NCI-H226 (cell line): ENCODE measurements at places on chromosomes 3 and 15.

DNA sequence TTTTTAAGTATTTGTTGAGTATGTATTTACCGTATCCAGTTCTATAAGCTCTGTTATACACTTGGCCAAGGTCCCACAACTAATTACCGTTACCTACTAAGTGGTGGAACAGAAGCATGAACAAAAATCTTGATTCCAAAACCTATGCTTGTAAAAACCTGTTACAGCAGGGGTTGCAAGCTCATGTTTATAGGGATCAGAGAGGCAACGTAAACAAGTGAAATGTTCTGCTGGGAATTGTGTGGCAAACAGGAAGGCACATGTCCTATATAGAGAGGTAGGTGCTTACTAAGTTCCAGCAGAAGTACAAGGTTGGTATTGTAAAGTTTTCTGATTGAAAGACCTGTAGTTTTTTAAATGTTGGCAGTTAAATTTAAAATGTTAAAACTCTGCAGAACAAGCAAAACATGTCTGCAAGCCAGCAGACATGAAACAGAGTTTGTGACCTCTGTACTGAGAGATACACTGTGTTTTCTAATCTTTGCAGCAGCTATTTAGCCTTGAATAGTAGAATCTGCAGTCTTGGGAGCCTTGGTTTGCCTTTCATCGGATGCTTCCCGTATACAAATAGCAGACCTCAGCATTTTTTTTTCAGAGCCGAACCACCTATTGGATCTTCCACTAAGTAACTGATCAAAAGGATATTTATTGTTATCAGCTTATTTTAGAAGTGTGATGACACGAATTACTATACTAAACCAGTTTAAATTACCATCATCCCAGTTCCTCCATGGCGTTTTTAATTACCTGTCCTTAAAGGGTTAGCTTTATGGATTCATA lies 11.4 kb downstream of the IREB2 start:
- DNase-seq = no peak

DNA sequence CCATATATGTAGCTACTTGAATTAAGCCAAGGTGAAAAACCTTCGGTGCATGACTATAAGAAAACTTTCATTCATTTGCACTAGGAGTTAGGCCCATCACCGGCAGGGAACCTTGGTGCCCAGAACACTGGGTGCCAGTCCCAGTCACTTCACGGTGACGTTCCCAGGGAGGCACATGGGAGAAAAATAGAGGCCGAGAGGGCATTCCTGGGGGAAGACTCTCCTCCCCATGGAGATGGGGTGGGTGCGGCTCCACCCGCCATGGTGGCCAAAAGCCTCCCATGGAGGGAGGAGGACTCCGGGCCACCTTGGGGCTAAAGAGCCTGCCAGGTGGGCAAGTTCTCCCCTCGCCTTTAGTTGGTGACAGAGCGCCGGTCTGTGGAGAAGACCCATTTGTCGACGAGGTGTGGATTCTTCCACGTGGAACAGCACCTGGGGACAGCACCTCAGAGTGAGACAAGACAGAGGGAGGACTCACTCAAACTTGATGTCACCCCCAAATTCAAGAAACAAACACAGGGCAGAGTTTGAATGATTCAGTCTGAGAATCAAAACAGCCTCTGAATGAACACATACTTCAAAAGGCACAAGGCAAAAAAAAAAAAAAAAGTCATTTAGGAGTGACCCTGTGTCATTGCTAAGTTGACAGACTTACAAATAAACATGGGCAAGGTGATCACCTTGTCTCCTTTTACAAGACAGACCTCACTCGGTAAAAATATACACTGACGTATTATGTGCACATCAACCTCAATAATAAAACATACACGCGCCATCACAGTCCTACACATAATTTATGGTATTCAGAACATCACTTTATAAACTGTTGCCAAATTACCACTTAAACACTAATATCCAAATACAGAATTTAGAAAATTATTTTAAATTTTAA lies 38.6 kb downstream of the ZXDC start:
- no peak for DNase-seq

GRCh38 chr3:144660186-144660585 lies 688.6 kb downstream of the DIPK2A start:
- DNase-seq = no peak

DNA sequence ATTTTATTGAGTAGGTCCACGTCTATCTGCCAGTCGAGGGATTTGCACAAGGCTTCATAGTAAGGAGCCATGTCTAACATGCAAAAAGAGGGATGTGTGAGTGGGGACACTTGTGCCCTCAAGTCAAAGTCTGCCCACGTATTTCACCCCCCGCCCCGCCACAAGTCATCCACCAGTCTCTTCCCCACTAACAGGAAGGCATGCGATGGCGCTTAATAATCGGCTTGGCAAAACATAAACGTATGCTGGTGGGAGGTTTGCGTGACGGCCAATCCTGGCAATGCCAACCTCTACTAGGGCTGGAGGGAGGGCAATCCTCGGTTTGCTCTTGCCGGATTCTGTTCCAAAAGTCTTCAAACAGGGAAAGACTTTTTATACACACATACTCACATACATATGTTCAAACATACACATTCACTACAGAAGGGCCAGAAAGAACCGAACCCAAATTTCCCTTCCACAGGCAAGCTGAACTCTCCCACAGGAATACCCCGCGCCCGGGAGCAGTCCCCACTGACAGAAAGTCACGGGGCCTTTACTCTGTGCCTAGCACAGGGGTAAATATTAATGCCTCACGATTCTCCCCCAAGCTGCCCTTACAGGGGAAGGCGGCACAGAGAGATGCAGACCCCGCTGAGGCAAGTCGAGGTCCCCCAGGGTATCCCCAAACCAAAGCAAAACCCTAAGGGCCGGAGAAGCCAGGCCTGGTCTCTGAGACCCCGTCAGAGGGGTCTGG lies 675 bp downstream of the PSMD6 start:
- no peak for DNase-seq

DNA sequence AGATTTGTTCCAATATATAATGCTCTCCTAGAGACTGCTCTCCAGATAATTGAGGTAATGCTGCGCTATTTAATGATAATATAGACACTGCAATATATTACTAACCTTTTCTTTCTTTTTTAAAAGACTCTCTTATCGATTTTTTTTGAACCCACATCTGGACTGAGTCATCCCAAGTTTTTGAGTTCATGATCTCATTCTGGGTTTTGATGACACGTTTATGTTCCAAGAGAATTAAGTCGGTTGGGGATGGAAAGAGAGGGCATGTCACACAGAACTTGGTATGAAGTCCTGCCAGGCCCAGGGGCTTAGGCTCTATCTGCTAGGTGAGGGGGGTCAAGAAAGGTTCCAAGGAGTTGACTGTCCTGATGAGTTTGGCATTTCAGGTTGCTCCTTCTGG lies 431.1 kb downstream of the MFSD1 start:
- DNase-seq = no peak

DNA sequence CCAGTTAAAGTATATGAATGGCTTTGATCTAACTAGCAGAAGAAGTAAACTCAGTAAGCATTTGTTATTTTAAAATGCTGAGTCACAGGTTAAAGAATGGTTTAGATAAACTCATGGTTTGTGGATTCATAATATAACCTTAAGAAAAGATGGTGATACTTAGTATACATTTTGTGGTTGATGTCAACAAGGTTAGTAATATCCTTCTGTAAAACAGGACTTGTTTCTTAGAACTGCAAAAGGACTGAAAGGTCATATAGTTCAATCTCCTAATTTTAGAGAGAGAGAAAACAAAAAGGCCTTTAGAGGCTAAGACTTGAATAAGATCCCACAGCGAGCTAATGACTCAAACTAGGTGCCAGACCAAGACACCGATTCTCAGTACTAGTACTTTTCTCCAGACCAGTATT lies 50.0 kb downstream of the STRIT1 start:
- DNase-seq = no peak

DNA sequence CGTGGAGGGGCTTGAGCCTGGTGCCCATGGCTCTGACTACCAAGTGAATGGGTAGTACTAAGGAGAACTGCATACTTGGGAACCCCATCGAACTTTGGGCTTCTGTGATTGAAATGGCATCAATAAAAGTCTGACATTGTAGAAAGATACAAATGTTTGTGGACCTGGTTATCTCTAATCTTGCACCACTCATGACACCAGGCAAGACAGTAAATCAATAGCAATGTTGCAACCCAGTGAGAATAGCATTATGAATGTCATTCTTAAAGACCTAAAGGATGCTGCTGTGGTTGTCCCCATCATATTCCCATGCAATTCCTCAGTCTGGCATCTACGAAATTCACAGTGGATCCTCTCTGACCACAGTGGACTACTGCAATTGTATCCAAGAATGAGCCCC lies 233.6 kb upstream of the LYSMD4 start:
- no peak for DNase-seq

DNA sequence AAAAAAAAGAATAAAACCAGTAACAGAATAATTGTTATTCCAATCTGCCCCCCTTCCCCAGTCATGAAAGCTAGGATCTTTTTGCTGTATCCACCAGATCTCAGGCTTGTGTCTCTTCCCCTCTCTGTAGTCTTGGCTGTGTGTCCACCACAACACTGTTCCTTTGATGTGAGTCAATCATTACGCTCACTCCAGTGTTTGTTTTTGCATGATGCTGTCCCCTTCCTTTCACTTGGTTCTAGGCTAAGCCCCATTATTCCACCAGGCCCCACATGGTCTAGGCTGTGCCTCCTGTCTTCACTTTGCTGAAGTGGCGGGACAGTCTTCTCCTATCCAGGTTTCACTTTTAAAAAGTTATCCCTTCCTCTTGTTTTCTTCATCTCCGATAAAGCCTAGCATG lies 13.6 kb downstream of the ACKR2 start:
- DNase-seq = no peak

DNA sequence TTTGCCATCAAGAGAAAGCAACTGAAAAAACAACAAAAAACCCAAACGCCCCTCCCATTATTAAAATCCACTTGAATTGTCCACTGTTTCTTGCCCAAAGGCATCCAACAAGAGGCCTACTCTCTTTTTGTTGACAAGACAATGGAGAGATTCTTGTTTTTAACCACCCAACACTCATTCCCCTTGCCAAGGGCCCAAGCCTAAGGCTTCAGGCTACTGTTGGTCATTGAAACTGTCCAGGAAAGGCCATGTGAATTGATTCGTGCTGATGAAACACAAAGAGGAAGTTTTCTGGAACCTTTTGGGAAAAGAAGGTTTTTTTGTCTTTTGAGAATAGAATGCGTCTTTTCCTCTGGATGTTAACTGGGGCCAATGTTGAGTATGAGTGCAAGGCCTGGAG lies 157.4 kb upstream of the PFN2 start:
- DNase-seq = no peak

- DNase-seq = no peak
These were observed 134.3 kb downstream of the TIGIT start for GRCh38 chr3:114428044-114428595.

- DNase-seq = no peak
These were observed 76.6 kb downstream of the SLC25A26 start for GRCh38 chr3:66297260-66297873.

DNA sequence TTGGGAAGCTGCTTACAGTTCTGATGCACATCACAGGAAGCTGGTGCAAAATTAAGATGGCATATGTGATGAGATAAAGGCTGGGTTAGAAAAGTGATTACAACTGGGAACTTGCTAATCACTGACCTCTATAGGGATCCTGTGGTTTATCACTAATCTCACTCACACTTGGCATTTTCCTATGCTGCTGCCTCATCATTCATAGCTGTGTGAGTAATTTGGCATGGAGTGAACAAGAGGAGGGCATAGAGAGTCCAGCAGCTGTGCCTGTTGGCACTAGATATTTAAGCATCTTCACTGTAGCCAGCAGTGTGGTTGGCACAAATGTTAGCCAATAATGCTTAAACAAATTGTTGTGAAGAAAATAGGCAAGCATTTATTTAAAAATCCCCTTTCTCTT lies 217.7 kb upstream of the CGNL1 start:
- DNase-seq = peak; percentile 89

- no peak for DNase-seq
These were observed 47.1 kb downstream of the RYR3 start for GRCh38 chr15:33357845-33358244.

DNA sequence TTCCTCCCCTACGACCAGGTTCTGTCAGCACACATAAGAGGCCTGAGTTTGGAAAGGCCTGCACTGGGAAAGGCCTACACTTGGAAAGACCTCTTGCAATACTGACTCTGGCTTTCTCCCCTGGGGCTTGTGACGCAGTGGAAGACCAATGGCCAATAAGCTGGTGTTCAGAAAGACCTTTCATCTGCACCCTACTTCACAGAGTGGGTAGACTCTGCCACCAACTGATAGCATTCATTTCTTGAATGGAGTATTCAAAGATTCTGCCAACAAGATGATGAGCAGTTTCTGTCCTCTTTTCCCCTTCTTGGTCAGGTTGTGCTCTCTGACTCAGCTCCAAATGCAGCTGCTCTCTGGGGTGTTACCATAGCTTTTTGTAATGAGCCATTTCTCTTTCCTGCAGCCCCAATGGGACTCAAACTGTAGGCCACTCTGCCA lies 48.8 kb downstream of the TIPARP start:
- DNase-seq = no peak

GRCh38 chr15:67322481-67322880 lies 67.9 kb downstream of the IQCH start:
- DNase-seq = peak; percentile 68

GRCh38 chr3:46883830-46884185 lies 6.3 kb downstream of the PTH1R start:
- DNase-seq = no peak

GRCh38 chr15:90213818-90214204 lies 12.7 kb downstream of the SEMA4B start:
- DNase-seq = no peak

- no peak for DNase-seq
These were observed 106.8 kb upstream of the CDIN1 start for GRCh38 chr15:36472672-36473071.

DNA sequence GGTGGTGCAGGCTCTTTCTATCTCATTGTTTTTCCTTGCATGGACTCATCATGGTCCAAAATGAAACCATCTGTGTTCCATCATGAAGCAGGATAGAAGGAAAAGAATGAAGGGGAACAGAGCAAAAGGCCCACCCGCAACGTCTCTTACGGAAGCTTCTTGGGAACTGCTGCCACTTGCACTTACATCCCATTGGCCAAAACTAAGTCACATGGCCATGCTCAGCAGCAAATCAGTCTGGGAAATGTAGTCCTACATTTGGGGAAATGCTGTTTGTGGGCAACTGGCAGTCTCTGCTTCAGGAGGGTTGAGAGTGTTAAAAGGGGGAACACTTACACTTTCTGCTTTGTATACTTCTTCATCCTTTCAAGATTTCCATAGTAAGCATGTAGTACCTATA lies 191.6 kb downstream of the SV2B start:
- no peak for DNase-seq

DNA sequence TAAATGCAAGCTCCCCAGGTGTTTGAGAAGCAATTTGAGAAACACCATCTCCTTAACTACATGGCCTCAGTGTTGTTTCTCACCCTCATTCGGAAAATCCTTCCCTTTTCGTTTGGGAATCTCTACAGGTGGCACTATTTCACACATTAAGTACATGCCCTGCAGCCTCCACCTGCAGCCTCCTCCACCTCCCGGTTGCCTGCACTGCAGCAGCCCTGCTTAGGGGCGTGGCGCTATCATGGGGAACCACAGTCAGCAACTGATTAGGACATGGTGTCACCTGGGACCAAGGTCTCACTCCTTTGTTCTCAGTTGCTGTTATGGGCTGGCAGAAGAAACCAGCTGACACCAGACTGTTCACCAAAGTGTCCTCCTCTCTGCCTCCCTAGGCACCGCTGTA lies 11.7 kb upstream of the ZNF774 start:
- DNase-seq = no peak

- no peak for DNase-seq
These were observed 86.9 kb upstream of the SLC25A26 start for GRCh38 chr3:66133853-66134445.
